ENCODE measurements at places on chromosomes 6 and 20.

DNA sequence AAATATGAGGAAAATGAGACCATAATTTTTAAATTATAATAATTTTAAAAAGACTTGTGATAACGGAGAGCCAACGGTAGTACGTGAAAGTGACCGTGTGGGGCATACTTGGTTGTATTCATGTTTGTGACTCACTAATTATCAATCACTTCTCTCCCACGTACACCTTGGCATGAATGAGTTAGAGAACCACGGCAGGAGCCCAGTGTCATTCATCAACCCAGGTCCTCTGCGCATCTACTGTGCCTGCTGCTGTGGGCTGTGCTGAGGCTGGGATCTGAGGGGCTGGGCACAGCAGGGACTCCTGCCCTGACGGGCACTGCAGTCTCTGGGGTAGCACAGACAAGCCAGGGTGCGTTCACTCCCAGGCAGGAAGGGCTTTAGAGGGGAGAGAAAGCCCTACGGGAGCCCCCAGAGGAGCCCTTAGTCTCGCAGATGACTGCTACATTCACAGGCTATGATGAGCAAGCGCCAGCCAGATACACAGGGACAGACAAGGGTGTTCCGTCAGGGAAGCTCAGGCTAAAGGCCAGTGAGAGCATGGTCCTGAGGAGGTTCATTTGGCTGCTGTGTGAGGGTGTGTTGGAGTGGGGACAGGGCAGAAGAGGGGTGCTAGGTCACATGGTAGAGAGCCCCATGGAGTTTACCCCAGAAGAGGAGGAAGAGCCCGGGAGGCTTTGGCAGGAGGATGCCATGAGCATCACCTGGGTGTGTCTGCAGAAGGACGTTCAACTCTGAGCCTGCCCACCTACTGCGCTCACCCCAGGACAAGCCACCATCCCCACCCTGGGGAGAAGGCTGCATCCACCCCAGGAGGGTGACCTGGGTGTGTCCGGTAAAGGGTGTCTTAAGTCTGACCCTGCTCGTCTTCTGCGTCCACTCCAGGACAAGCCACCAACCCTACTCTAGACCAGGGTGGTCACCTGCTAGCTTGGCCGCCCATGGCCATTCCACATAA, 8.2 kb upstream of the RPS6KA2 start:
- no peak for DNase-seq

DNA sequence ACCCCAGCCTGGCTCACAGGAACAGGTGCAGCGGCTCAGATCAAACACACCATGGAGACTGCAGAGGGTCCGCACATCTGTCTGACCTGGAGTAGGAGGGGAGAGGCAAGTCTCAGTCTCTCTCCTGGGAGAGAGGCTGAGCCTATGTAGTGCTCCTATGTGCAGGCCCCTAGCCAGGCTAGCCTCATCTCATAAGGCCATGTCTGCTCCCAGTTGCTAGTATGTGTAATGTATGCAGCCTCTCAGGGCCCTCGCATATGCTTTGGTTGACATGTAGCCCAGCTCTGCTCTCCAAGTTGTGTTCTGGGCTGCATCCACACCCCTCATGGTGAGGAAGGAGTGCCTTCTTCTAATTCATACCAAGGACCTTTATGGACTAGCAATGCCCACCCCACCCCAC, 11.8 kb downstream of the TNXB start:
- no peak for DNase-seq

DNA sequence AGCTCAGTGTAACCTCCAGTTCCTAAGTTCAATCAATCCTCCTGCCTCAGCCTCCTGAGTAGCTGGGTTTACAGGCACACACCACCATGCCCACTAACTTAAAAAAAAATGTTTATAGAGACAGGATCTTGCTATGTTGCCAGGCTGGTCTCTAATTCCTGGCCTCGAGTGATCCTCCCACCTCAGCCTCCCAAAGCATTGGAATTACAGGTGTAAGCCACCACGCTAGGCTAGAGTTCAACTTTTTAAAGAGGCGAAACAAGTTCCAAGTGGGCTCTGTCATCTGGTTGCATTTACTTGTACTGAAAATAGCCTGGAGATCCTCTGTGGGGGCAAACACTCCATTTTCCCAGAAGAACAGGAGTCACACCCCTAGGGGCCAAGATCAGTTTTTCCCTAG, 100.7 kb upstream of the RIPOR2 start:
- DNase-seq = no peak

DNA sequence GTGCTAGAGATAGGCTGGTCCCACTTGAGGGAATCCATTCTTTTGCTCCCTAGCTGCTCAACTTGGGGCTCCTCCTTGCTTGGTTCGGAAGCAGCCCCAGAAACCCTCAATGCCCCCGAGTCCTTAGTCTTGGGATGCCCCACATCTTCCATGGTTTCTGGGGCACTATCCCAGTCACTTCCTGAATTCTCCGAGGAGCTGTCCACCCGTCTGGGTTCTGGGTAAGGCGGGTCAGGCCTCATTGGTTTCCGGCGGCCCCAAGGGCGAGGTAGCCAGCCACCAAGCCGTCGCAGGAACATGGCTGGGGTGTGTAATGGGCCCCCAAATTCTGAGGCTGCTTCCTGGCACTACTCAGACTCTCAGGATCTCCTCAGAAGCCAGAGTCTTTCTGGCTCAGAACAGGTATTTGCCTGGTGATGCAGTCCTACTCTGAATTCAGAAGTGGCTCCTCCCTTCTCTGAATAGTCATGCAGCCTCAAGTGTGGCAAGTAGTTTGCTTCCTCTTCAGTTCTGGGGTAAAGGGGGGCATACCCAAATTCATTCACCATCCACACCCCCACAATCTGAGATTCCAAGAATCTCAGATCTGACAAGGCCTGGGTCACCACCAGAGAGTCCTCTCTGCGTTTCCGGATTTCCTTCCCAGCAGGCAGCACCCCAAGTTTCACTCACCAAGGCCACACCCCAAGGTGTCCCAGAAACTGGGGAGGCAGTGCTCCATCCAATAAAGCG, 763 bp downstream of the C6orf47 start:
- DNase-seq = no peak

DNA sequence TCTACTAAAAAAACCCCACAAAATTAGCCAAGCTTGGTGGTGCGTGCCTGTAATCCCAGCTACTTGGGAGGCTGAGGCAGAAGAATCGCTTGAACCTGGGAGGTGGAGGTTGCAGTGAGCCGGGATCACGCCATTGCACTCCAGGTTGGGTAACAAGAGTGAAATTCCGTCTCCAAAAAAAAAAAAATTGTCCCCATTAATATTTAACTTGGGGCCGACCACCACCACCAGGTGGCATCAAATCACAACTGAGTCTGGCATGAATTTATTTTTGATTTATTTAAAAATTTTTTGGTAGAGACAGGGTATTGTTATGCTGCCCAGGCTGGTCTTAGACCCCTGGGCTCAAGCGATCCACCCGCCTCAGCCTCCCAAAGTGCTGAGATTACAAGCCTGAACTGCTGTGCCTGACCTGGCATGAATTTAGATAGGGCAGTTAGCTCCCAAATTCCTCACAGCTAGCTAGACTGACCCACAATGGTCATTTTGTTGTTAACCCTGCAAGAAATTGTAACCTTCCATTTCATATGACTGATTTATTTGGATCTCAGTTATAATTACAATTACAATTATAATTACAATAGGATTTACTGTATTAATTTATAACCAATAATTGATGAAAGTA, 17.1 kb upstream of the BEND3 start:
- DNase-seq = no peak

DNA sequence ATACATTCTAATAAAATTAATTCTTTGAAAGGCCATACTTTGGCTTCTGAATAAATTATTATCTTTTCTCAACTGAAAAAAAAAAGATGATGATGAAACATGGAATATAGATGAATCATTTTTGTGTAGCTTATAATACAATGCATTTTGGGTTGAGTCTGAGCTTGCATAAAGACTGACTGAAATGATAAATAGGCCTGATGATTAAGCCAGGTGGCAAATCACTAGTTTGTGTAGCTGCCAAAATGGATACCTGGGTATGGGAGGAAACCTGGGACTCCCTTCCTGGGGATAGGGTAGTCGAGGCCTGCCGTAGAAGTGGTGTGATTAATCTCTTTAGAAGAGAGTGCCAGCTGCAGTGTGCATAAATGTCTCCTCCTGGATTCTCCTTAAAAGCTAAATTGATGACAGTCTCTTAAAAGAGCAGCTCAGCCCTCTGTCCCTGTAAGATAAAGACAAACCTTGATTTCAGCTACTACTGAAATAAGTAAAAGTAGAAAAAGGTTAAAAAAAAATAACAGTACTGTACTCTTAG, 275.1 kb downstream of the GRIK2 start:
- DNase-seq = no peak

GRCh38 chr6:125728739-125729138, 20.7 kb upstream of the HEY2 start:
- DNase-seq = peak; percentile 5

GRCh38 chr6:17476511-17476910, 83.1 kb downstream of the CAP2 start:
- no peak for DNase-seq

GRCh38 chr20:33689973-33690372, 3.8 kb upstream of the E2F1 start:
- no peak for DNase-seq

DNA sequence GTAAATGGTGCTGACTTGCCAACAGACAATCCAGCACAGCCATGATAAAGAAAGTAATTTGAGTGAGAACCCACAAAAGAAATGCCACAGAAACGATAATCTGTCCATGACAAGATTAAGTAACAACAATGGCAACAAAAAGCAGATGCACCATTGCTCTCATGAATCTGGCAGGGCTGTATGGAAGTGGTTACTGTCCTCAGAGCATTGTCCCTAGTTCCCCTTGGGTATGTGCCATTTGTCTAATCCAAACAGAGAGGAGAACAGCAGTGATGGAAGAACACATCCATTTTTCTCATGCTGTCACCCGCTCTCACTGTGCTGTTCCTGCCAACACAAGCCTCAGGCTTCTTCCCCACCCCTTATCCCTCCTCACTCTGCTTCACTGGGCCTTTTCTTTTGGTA, 65.8 kb downstream of the REV3L start:
- no peak for DNase-seq

DNA sequence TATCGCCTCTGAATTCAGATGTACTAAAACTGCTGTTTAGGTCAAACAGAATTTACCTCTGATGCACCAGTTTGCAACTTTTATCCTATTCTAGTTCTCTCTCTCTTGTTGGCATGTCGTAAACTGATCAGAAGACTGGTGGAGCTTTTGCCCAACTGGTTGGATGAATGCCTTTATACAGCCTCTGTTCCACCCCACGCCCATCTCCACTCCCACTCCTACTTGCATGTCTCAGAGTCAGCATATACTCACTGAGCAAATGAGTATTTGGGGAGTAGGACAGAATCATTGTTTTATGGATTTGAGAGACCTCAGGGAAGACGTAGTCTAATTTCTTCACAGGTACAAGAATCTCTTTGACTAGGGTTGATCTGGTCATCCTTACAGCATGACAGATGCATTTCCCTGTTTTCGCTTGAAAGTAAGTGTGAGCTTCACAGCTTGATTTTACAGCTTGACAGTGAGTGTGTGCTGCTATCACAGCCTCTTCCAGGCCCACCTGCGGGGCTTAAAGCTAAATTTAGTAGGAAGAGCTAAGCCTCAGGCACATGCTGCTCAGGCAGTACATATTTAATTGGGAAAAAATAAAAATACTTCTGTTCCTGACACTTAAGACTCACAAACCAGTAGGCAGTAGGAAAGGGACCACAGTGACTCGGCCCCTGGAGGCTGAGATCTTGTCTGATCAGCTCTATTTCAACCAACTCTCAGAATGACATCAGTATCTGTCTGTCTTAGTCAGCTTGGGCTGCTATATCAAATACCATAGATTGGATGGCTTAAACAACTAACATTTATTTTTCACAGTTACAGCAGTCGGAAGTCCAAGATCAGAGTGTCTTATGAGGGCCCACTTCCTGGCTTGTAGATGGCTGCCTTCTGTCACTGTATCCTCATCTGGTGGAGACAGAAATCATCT, 30.4 kb downstream of the TRMT6 start:
- DNase-seq = no peak

- DNase-seq = no peak
These were observed 46.2 kb downstream of the TRAF3IP2 start for GRCh38 chr6:111559188-111560097.

DNA sequence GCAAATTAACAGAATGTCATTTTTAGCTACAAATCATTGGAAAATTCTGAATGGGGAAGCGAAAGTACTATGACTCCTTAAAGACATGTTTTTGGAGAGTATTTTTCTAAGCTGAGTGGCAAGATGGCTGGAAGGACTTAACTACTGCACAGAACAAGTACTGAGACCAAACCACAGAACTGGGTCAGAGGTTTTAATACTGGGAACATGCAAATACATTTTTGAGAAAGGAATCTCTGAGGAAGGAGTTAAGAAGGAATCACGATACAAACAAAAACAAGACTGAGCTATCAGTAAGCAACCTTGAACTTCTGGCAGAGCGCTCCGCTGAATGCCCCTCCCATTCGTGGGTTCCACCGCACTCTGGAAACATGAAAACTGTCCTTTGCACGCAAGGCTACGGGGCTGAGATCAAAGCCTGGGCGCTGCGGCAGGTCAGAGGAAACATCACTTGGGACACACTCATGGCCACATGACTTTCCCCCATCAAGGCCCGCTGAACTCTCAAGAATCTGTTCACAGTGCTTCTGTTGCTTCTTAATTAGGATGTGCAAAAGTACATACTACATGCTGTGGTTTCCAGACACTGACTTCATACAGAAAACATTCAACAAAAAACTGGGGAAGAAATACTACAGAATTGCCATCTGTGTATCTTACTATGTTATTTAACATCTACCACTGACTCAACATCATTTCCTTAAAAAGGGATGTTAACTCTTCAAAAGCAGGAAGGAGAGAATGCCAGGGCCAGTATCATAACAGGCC, 27.8 kb downstream of the SLC23A2 start:
- DNase-seq = peak; percentile 48

GRCh38 chr20:53688085-53688484, 94.4 kb upstream of the ZNF217 start:
- DNase-seq = no peak

DNA sequence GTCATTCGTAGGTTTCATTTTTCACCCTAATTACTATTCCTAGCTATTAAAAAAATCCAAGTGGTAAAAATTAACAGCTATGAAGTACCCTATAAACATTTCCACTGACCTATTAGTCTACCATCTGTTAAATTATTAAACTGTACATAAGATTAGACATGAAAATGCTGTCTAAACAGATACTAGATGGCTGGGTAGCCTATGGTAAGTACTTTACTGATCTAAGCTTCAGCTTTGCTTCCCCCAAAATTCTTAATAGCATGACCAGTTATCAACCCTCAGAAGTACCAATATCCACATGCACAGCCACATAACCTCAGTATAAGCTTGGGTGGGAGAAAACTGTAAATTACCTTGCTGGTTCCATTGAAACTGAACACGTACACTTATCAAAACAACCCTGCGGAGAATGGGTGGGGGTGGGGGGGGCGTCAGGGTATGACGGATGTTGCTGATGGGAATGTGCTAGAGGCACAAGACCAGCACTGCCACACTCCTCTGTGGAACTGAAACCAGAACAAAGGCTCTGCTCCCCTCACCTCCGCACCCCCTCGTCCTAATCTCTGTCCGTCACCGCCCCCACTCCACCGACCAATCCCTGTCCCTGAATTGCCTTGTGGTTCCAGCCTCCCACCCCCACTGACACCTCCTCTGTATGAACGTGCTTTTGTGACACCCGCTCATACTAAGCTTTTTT, 45.3 kb downstream of the B4GALT5 start:
- DNase-seq = no peak

Data from RCC 7860 (cell line).